Omental fat pad (tissue), 4 donors: ENCODE measurements at places on chromosomes 6 and 20. TPM values are rescaled to one million over a fixed set of nuclear protein-coding genes. Genes with fewer than 3 reads are reported as not detected.

SNX21 gene
- 147 TPM for total RNA-seq

TBX18 gene
- total RNA-seq, result 2.3 TPM

ZBP1 gene
- total RNA-seq, result not detected

GRIK2 gene
- total RNA-seq, result 2.3 TPM
